Subcutaneous preadipocyte (primary cell): ENCODE measurements at places on chromosomes 13 and 19. TPM values are rescaled to one million over a fixed set of nuclear protein-coding genes. Genes with fewer than 3 reads are reported as not detected.

WASF3 gene
- total RNA-seq, result 9.8 and 9.9 TPM in 2 replicates

TGFB1 gene
- 9.6 and 14.7 TPM in 2 replicates for total RNA-seq

TEX29 gene
- 0.37 TPM in 1 of 2 replicates, not detected in the other for total RNA-seq

IZUMO4 gene
- 2.2 and 2.5 TPM in 2 replicates for total RNA-seq

ZNF98 gene
- total RNA-seq, result 0.20 and 0.37 TPM in 2 replicates

ZNF599 gene
- total RNA-seq, result 4.8 and 5.9 TPM in 2 replicates

COL4A1 gene
- total RNA-seq, result 166 and 199 TPM in 2 replicates

URAD gene
- not detected in 2 replicates for total RNA-seq

IGFL1 gene
- total RNA-seq, result not detected in 2 replicates

FFAR2 gene
- total RNA-seq, result not detected in 2 replicates

SERPINE3 gene
- total RNA-seq, result under 0.01 TPM in 1 of 2 replicates, not detected in the other

DGKH gene
- total RNA-seq, result 9.2 and 12.3 TPM in 2 replicates

SIGLEC12 gene
- not detected in 2 replicates for total RNA-seq

TPGS1 gene
- total RNA-seq, result 27.6 and 43.0 TPM in 2 replicates

ZFP14 gene
- 1.1 and 1.8 TPM in 2 replicates for total RNA-seq

F2RL3 gene
- not detected in 2 replicates for total RNA-seq

PNMA8A gene
- 5.1 and 8.1 TPM in 2 replicates for total RNA-seq

SELENOW gene
- total RNA-seq, result 153 and 164 TPM in 2 replicates

PTPRH gene
- total RNA-seq, result 5.3 and 11.4 TPM in 2 replicates

LRG1 gene
- under 0.01 TPM in 1 of 2 replicates, not detected in the other for total RNA-seq

SUPT5H gene
- total RNA-seq, result 70.5 and 74.1 TPM in 2 replicates

SCN1B gene
- 2.2 TPM in 2 replicates for total RNA-seq

PDX1 gene
- total RNA-seq, result not detected in 2 replicates

KASH5 gene
- total RNA-seq, result not detected in 2 replicates

CPAMD8 gene
- total RNA-seq, result 0.20 and 0.73 TPM in 2 replicates

ADGRE1 gene
- not detected in 2 replicates for total RNA-seq

CRTC1 gene
- total RNA-seq, result 2.6 and 2.9 TPM in 2 replicates

KCNN1 gene
- not detected in 2 replicates for total RNA-seq

NLRP12 gene
- not detected in 2 replicates for total RNA-seq

SYNGR4 gene
- not detected in 2 replicates for total RNA-seq
